ENCODE measurements at places on chromosomes 1 and 21.

GRCh38 chr1:63322944-63323864, 837 bp downstream of the FOXD3 start:
- no peak for DNase-seq

DNA sequence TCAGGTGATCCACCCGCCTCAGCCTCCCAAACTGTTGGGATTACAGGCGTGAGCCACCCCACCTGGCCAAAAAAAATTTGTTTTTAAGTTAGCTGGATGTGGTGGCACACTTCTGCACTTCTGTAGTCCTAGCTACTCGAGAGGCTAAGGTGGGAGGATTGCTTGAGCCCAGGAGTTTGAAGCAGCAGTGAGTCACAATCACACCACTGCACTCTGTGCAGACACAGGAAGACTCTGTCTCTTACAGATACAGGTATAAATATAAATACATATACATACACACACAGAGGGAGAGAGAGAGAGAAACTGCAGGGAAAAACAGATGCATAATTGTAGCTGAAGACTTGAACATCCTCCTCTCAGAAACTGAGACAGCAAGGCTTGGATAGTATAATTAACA, 34.8 kb upstream of the EPS15 start:
- DNase-seq, result no peak

- no peak for DNase-seq
Observed at GRCh38 chr1:232995189-232995588, 44.8 kb downstream of the NTPCR start.

DNA sequence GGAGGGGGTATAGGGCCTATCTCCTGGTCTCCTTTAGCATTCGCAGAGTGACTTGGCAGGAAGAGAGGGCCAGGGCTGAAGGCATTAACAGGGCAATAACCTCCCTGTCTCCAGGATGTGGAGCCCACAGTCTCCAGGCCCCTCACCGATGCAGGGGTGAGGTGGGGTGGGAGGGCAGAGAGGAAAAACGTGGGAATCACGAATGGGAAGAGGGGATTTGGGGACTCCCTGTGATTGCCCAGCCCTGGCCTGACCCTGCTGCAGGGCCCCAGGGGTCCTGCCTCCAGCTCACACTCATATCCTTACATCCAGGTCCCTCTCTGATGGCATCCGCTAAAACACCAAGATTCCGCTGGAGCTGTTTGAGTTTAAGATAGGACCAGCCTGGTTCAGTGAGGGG, 14.6 kb downstream of the TFAP2E start:
- DNase-seq, result no peak

- peak; percentile 9 for DNase-seq
Observed at GRCh38 chr1:2556678-2557481, 709 bp downstream of the TNFRSF14 start.

GRCh38 chr1:79004916-79005315, 1.6 kb downstream of the ADGRL4 start:
- no peak for DNase-seq

DNA sequence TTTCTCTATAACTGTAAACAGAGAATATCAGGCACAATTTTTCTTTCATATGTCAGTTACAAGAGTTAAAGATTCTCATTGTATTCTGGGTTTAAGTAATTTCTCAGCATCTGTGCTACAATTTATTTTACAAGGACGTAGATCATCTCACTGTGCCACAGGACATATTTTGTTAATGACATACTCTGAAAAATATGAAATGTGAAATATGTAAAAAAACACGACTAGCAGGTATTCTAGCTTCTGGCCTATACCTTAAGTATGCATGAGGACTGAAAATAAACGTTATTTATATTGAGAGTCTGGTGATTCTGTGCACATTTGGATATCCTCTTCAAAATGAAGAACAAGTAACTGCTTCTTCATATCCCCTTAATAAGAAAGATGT, 308.8 kb downstream of the BRINP3 start:
- no peak for DNase-seq

DNA sequence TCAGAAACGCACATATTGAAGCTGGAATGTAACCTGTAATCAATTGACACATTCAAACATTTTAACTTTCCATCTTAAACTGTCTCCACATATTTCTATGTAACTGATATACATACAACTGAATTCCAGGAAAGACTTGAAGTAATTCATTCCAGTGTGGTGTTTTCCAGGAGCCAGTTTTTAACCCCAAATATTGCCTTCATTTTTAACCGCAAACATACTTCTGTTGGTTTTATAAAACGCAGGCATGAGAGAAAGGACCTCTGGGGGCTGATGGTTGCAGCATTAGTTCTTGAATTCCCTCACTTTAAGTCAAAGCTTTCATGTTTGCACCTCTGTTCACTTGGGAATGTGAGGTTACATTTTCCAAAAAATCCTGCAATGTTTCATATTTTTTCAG, 204.1 kb downstream of the CRB1 start:
- DNase-seq, result no peak

- DNase-seq, result no peak
Observed at GRCh38 chr1:1914971-1915692, at the start of gene CALML6. TSS of gene CALML6 (plus strand) at chr1:1915260. CDS start at chr1:1915281, 21 bp downstream.

DNA sequence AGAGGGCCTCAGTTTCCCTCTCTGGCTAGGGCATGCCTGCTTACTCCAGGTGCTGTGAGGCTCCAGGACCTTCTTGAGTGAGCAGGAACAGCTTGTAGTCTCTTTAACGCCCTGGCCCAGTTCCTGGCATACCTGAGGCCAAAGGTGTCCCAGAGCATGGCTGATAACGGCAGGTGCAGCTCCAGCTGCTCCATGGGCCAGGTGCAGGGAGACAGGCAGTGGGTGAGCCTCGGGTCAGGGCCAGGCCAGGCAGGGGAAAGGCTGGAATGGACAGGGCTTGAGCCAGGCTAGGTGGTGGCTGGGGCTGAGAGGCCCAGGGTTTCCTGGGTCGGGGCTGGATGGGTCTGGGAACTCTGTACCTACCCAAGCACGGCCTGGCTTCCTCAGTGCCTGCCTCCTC, 18.3 kb downstream of the EDN2 start:
- no peak for DNase-seq

Measured in stimulated activated CD8-positive, alpha-beta memory T cell treated with anti-CD3 and anti-CD28 coated beads, Interleukin-2, amount 100 ng/mL, for 1 hour (primary cell).